GM20000 (cell line): ENCODE measurements at places on chromosomes 5 and 9.

DNA sequence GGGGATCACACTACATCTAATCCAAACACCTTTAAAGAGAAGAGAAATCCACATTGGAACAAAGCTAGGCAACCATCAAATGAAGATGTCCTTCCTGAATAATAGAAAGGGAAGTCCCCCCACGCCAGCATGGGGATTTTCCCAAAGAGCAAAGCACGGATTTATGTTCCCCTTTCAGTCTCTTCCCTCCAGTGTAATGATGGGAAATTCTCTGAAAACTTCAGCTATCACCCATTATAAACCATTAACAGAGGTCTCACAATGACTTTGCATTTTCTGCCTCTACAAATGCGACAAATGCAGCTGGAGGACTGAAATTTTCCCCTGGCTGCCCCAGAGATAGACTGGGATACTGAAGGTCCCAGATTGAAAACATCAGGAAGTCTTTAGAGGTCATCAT lies 368.7 kb downstream of the EFNA5 start:
- DNase-seq: no peak

DNA sequence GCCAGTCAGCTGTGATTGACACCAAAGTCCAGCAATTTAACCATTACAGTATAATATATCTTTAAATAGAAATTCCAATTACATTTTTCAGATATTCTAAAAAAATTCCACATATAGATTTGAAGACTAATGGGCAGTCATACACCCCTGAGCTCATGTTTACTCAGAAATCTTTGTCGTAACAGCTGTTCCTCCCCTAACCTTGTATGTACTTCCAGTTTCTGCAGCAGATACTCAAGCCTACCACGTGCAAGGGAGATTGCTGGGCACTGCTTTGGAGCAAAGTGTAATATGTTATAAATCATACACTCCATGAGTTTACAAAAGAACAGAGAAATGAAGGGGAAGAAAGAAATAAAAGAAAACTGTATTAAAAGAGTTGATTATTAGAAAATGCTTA lies 241.2 kb downstream of the TRIM32 start:
- no peak for DNase-seq

GRCh38 chr5:138625134-138625533 lies 49.9 kb upstream of the HSPA9 start:
- no peak for DNase-seq

DNA sequence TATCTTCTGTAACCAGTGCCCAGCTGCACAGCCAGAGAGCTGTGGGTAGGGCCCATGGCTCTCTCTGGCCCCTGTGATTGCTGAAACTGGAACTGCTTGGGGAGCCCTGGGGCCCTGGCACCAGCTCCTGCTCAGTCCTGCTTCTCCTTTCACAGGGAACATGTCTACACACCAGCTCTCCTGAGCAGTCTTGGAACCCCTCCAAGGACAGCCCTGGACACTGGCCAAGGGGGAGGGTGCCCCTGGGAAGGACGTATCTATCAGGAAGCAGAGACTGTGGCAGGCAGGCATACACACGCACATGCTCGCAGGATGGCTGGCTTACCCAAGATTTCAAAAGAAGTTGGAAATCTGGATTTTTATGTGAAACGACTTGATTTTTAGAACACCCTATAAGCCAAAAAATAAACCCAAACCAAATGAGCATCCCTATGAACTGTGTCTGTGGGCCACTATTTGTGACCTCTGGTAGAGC lies 8.8 kb upstream of the TRAF1 start:
- no peak for DNase-seq

- no peak for DNase-seq
These were observed 159.1 kb upstream of the ACOT12 start for GRCh38 chr5:81552852-81553566.
